ENCODE measurements at places on chromosomes 11 and 22. TPM values are rescaled to one million over a fixed set of nuclear protein-coding genes. Genes with fewer than 3 reads are reported as not detected.
A peak's percentile ranks its signal among the peaks of the same experiment; 100 is the strongest.

OR5T2 gene
- not detected for total RNA-seq

MMP11 gene
- total RNA-seq: 1.5 TPM

PLA2G3 gene
- total RNA-seq: not detected

MUC6 gene
- total RNA-seq: not detected

EMID1 gene
- 2.4 TPM for total RNA-seq

B3GAT1 gene
- total RNA-seq: 8.6 TPM

PRODH gene
- 12.4 TPM for total RNA-seq

HTR3B gene
- total RNA-seq: not detected

- DNase-seq: no peak
Observed at GRCh38 chr11:73981051-73981805, 1.4 kb downstream of the UCP2 start.

- peak; percentile 69 for DNase-seq
Observed at GRCh38 chr11:64787526-64788320, 9.4 kb upstream of the SF1 start.

- no peak for DNase-seq
Observed at GRCh38 chr11:4662876-4663275, 19.1 kb downstream of the OR51E1 start.

DNA sequence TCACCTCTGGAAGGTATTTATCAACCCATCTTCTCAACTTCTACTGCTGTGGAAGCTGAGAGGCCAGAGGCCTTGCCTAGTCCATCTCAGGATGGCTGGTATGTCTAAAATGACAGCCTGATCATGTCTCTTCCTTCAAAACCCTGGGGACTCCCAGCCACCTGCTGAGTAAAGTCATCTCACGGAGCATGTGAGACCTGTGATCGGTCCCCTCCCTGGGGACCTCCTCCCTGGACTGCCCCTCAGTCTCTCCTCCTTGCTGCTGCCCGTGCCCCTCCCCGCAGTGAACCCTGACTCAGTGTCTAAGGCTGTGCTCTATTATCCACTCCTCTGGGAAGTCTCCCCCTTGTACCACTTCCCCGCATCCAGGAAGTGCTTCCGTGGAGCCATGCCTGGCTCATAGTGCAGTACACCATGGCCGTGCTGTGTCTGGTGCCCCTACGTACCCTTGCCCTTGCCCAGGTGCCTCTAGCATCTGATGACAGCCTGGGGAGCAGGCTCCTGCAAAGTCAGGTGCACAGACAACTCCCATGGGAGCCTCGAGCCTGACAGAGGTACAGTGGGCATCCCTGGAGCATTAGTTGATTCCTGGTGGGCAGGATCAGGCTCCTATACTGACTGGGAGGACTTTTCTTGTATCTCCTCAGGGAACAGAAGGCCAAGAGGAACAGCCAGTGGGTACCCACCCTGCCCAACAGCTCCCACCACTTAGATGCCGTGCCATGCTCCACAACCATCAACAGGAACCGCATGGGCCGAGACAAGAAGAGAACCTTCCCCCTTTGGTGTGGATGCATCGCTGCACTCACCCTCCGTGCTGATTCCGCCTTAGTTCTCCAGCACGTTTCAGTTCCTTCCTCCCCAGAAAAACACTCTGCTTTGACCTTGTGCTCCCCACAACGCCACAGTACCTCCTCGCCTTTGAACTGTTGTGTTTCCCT lies 13.8 kb downstream of the SMARCB1 start:
- DNase-seq: no peak

DNA sequence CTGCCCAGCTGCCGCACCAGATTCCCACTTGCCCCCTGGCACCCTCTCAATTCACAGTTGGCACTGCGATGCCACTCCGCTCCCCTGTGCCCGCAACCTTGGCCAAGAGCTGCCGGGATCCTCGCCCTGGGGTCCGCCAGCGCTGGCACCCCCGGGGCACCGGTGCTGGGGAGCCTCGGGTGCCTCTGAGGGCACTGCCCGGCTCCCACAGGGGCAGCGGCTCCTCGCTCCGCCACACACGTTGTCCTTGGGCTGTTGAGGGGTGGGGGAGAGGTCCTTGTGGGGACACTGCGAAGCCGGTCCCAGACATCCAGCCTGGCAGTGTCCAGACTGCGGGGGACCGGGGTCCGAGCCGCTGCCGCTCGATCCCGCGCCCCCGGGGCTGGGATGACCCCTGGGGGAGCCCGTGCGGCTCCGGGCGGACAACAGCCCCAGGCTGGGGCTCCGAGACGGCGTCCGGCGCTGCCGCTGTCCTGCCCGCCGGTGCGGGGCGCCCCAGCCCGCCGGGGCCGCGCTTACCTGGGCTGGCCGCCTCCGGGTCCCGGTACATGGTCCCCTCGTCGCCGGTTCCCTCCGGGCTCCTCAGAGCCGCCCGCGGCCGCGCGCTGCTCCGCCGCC lies 496 bp downstream of the SYT7 start:
- DNase-seq: no peak

DNA sequence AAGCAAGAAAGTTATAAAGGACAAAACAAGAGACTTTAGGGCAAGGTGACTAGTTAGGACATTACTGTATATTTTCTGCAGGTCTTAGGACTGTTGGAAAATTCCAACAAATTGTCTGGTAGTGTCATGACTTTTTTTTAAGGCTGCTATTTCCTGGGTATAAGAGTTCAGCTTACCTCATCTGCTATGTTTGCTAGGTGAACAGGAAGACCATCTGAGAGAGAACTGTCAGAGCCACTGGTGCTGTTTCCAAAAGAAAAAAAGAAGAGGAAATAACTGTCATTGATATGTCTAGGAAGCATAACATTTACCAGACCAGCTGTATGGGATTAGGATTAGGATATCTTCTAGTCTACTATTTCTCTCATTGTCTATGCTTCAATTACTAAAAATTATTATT lies 26.3 kb upstream of the MTCH2 start:
- no peak for DNase-seq

DNA sequence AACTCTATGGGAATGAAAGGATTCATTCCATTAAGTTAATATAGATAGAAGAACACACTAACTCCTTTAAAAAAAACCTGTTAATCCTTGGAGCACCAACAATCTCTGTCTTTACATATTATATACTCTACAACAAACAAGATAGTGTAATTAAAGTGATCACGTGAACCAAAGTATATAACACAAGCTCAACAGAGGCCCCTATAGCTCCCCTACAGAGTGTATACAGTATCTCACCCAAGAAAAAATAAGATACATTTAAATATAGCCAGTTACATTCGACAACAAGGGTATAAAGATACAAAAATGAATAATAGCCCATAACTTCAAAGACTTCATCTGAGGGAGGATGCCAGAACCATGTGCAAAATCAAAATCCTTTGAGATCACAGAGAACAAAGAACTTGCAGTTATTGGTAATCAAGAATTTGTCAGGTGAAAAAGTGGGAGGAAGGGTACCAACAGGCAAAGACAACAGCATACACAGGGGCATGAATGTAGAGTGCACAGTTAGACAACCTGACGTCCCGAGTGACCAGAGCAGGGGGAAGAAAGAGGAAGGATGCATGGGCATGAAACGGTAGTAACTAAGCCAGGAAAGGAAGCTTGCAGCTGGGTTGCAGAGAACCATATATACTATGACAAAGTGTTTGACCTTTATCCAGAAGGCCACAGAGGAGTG lies 4.7 kb downstream of the FCHSD2 start:
- no peak for DNase-seq

- no peak for DNase-seq
Observed at GRCh38 chr11:78299000-78299710, 110.4 kb downstream of the USP35 start.

DNA sequence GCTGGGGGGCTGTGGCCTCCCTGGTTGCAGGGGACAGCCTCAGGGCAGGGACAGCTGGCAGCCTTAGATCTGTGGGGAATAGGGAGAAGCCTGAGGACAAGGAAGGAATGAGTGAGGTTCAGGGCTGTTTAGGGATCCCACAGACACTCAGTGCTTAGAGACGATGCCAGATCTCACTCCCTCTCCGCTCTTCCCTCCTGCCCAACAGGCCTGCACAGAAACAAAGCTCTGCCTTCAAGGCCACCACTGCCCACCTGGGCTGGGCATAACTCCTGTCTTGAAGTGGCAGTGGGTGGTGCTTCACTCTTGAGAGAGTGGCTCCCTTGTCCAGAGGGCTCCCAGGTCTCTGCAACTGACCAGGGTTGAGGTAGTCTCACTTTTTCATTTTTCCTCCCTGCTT lies 13.1 kb upstream of the CENATAC start:
- no peak for DNase-seq
